Smooth muscle cell of bladder (primary cell): ENCODE measurements at places on chromosomes 3 and 15. TPM values are rescaled to one million over a fixed set of nuclear protein-coding genes. Genes with fewer than 3 reads are reported as not detected.

GOLGA8T gene
- 0.14 TPM in 1 of 2 replicates, not detected in the other for total RNA-seq

SAMD7 gene
- total RNA-seq, result not detected in 2 replicates

TMEM266 gene
- total RNA-seq, result under 0.01 and 0.09 TPM in 2 replicates

KCNMB2 gene
- not detected in 2 replicates for total RNA-seq

SPTBN5 gene
- total RNA-seq, result 0.14 and 0.18 TPM in 2 replicates

LRRC34 gene
- total RNA-seq, result 1.1 and 1.4 TPM in 2 replicates

SYNM gene
- total RNA-seq, result 3.6 and 6.2 TPM in 2 replicates
